ENCODE measurements at places on chromosomes 2 and 18.

DNA sequence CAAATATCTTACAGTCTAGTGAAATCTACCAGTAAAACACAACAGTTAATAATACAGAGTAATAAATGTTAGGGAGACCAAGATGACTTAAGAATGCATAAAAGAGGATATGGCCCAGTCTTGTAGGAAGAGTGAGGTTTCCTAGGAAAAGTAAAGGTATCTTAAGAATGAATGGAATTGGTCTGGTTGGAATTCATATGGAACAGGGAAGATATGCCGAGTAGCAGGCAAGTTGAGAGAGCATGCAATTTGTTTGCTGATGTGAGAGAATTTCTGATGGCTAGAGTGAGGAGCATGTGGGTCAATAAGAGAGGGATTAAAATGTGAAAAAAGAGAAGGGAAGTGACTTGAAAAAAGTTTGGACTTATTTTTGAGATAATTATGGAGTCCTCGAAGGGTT is 512.9 kb upstream of the ZEB2 start:
- DNase-seq: no peak

DNA sequence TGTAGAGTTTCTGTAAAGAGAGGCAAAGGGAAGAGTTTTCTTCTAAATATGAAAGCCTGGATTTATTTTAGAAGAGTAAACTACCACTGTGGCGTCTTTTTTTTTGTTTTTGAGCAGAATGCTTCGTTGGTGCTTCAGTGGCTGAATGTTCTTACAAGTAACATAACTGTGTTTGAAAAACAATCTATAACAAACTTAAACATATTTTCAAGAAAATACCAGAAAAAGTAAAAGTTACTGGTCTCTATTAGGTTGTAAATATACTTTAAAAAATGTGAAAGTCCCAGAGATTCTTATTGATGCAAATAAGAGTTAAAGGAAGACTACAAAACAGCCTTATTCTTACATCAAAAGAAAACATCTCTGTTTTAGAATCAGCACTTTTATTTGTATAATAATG is 76.2 kb downstream of the NEB start:
- no peak for DNase-seq

DNA sequence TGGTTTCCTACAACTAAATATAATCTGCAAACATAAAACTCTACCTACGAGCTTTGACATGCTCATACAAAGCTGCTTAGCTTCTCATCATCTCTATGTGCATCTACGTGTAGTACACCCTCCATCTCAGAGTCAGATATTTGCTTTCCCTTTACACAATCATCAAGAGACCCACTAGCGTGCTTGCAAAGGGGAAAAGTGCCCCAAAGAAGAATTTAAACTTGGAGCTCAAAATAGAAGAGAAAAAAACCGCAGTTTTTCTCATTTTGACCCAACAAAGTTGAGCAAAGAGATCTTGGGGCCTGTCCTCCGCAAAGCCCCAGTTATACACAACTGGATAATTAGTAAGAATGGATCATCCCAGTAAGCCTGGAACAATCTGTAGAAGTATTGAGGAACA is 104.1 kb downstream of the PAX3 start:
- no peak for DNase-seq

- no peak for DNase-seq
These were observed 229.4 kb downstream of the ZNF516 start for GRCh38 chr18:76265497-76266235.
